ENCODE measurements at places on chromosomes 7 and 10.

GRCh38 chr10:95246582-95247051, 44.2 kb downstream of the PDLIM1 start:
- DNase-seq = peak; percentile 13

GRCh38 chr7:93779115-93779514, 111.4 kb downstream of the TFPI2 start:
- DNase-seq = no peak

DNA sequence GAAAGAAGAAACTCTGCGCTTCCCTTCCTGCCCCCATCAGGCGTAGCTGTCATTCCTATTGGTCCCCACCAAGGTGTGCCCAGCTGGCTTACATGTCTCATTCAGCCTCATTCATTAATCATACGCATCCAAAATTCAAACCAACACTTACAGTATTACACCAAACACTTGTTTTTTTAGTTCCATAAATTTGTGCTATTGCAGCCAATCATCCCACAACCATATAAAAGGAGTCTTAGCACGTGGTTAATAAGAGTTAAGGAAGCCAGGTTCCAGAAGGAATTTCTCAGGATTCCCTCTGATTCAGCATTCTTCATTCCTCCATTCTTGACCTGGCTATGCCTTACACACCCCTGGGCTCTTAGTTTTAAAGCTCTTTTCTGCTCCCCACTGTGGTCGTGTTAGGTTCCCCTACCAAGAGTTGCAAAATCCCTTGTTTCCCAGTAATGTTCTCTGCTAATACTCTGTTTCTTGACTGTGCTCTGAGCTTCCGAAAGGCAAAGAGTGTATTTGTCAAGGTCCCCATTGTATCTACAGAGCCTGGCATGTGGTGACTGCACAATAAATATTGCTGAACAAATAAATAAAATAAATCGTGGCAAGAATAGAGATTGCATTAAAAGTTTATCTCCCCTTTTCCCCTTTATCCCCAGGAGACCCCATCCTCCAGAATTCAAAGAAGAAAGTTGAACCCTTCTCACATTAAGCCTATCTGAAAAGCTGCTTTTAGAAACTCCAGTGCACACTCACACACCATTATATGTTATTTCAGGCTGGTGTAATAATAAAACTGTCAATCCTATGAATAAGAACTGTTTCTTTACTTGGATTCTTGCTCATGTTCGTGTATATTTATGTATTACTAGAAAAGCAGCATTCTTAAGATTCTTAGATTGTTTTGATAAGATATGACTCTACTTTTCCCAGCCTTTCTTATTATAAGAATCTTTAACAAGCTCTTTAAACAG, 514.4 kb downstream of the INHBA start:
- DNase-seq = no peak

GRCh38 chr10:427761-428519, 261.5 kb downstream of the DIP2C start:
- no peak for DNase-seq

- no peak for DNase-seq
Measured at GRCh38 chr7:67311901-67312300, 315.3 kb downstream of the TYW1 start.

- DNase-seq = no peak
Measured at GRCh38 chr7:128422037-128422436, 12.3 kb upstream of the IMPDH1 start.

- no peak for DNase-seq
Measured at GRCh38 chr7:3956949-3957348, 655.9 kb downstream of the SDK1 start.

- DNase-seq = no peak
Measured at GRCh38 chr10:50651808-50652207, 28.1 kb upstream of the SGMS1 start.

- DNase-seq = no peak
Measured at GRCh38 chr10:98482096-98482495, 35.4 kb upstream of the HPS1 start.

- DNase-seq = no peak
Measured at GRCh38 chr7:108017776-108018151, 14.8 kb upstream of the LAMB1 start.

DNA sequence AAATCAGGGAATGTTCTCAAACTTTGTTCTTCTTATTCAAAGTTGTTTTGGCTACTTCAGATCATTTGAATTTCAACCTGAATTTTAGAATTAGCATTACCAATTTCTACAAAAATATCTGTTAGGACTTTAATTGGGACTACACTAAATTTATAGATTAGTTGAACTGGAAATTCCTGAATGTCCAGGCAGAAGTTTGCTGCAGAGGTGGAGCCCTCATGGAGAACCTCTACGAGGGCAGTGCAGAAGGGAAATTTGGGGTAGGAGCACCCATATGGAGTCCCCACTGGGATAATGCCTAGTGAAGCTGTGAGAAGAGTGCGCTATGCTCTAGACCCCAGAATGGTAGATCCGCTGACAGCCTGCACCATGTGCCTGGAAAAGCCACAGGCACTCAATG, 22.8 kb upstream of the AGMO start:
- DNase-seq = no peak

DNA sequence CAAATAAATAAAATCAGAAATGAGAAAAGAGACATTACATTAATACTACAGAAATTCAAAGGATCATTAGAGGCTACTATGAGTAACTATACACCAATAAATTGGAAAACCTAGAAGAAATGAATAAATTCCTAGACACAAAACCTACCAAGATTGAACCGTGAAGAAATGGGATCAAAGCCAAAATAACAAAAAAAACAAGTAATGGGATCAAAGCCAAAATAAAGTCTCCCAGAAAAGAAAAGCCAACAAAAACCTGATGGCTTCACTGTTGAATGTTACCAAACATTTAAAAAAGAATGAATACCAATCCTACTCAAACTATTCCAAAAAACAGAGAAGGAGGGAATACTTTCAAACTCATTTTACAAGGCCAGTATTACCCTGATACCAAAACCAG, 20.0 kb downstream of the GSDME start:
- no peak for DNase-seq

- no peak for DNase-seq
Measured at GRCh38 chr10:84267503-84268126, 22.8 kb downstream of the RGR start.

DNA sequence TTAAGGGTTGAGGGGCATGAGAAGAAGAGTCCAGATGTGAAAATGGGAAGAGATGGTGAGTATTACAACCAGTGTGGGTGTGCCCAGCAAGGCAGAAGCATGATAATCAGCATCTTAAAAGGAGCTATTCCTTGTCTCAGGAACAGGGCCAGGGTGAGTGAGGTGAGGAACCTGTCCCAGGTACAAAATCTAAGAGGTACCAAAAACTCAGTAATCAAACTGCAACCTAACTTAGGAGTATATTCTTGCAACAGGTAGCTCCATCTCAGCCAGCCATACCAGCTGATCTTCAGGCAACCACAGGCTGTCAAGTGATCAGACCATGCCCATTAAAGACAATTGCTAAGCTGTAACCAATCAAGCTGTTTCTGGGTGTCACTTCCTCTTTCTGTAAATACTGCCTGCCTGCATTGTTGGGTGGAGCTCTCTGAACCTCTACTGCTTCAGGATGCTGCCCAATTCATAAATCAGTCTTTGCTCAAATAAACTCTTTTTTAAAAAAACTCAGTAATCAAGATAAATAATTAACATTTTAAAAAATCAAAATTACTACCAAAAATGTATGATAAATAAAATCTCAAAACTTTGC, 7.4 kb downstream of the KEL start:
- no peak for DNase-seq

GRCh38 chr10:27366769-27367168, 126.2 kb upstream of the ACBD5 start:
- DNase-seq = no peak

DNA sequence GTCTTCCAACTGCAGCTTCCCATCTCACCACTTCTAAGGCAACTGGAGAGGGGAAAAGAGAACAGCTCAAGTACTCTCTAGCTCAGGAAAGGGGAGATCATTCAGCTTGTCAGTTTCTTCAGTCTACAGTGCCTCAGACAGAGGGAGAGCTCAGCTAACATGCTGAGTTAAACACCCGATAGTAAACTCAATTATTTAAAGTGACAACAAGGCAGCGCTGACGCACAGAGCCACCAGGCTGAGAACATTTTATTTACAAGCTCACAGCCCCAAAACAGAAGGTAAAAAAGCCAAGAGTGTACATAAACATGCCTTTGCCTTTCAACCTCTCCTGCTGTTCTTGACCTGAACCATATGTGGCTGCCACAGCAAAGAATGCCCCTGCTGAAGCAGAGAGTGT, 10.1 kb upstream of the CUZD1 start:
- DNase-seq = no peak

DNA sequence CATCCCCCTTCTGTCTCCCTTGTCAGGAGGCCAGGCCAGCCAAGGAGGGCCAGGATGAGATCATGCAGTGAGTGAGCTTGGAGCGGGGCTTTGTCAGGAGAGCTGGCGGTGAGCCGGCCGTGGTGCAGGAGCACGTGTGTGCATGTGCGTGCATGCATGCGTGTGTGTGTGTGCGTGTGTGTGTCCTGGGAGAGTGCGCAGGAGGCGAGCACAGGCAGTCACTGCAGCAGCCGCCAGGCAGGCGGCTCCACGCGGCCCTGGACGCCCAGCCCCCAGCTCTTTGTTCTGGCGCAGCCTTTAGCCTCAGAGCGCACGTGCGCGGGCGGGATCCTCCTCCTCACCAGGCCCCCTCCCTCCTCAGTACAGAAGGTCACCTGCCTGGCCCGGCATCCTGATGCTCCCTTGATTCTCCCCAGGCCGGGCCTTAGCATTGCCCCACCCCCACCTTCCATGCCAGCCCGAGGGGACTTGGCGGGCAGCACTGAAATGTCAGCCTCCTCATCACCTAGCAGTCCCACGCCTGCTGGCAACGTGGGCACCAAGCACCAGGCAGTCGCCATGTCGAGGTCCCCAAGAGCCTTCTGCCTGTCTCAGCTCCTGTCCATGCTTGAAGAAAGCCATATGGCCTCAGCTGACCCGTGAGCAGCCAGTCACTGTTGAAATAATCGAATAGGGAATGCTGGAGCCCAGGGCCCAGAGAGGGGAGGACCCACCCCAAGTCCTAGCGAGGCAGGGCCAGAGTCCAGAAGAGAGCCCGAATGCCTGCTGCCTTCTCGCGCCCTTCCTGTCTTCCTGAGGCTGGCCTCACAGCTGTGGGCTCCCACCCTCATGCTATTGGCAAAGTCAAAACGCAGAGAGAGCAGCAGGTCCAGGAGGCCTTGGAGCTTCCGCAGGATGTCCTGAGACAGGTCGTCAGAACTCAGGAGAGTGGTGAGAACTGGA, 125.9 kb upstream of the PPIF start:
- peak; percentile 63 for DNase-seq

DNA sequence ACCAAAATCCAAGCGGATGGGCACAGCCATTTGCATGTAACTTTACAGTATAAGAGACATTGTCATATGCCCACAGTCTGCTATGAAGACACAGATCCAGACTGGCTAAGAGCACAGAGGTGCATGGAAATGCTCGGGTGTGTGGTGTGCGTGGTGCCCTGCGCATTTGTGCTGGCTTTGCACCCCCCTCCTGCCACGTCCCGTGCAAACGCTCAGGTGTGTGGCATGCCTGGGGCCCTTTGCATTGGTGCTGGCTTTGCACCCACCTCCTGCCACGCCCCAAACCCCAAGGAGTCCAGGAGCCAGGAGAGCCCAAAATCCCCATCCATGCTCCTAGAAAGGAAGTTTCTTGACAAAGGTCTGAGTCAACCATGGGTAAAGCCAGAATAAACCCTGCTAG, 306.2 kb downstream of the PTPRN2 start:
- no peak for DNase-seq

GRCh38 chr10:28681291-28681763, 4.0 kb downstream of the BAMBI start:
- DNase-seq = no peak

Measured in C1 segment of cervical spinal cord (tissue), 14 donors.